ELR (cell line): ENCODE measurements at places on chromosomes 16 and 17.
A peak's percentile ranks its signal among the peaks of the same experiment; 100 is the strongest.

DNA sequence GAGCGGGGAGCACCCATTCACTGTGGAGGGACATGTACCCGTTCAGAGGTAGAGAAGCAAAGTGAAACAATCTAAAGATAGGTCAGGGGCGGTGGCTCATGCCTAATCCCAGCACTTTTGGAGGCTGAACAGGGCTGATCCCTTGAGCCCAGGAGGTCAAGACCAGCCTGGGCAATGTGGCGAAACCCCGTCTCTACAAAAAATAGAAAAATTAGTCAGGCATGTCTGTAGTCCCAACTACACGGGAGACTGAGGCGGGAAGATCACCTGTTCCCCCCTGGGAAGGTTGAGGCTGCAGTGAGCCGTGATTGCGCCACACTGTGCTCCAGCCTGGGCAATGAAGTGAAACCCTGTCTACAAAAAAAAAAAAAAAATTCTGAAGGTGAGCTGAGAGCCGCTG, 21.7 kb downstream of the MYL4 start:
- DNase-seq = no peak

- peak; percentile 16 for DNase-seq
Observed at GRCh38 chr16:82987767-82988166, 361.0 kb downstream of the CDH13 start.

DNA sequence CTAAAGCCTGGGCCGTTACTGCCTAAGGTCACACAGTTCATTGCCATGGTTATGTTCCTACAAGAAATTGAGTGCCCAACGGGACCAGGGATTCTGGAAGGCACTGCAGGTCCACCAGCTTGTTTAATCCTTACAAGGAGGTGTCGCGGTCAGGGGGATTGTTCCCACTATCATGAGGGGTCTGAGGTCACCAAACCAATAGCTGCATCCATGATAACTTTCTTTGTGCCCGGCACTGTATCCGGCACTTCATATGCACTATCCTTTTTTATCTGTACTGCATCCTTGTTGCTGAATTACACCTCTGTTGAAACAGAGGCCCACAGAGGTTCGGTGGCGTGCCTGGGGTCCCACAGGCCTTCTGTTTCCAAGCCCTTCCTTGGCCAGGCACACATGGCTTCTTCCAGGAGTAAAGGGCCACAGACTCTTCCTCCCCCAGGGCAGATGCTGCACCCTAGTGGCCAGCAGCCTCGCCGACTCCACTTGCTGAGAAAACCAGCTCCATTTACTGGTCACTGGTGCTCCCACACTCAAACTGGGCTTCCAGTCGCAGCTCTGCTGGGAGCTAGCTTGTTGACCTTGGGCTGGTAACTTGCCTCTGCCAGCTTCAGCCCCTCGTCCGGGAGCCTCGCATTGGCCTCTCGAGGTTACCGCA, 82.0 kb upstream of the PLCG2 start:
- peak; percentile 63 for DNase-seq

DNA sequence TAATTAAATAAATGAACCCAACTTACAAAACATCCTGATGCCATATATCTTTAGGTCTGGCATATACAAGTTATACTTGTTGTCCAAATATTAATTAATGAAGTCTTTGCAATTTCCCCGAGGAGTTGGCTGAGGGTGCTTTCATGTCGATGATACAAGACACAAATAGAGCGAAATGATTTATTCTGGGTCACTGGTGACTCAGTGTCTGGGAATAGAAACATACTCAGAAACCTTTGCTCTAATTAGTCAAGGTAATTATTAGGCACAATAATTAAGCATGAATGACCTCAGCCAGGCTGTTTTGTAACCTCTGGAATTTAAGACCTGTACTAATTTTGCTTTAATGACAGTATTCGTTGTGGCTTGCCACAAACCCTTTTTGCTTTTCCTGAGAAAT, 37.0 kb upstream of the HAPSTR1 start:
- DNase-seq = peak; percentile 24

- no peak for DNase-seq
Observed at GRCh38 chr16:66717776-66718175, 21.2 kb upstream of the CMTM4 start.

GRCh38 chr17:83175822-83176622, 96.6 kb downstream of the METRNL start:
- DNase-seq = no peak

- DNase-seq = no peak
Observed at GRCh38 chr17:36647636-36648035, 46.3 kb downstream of the MRM1 start.

DNA sequence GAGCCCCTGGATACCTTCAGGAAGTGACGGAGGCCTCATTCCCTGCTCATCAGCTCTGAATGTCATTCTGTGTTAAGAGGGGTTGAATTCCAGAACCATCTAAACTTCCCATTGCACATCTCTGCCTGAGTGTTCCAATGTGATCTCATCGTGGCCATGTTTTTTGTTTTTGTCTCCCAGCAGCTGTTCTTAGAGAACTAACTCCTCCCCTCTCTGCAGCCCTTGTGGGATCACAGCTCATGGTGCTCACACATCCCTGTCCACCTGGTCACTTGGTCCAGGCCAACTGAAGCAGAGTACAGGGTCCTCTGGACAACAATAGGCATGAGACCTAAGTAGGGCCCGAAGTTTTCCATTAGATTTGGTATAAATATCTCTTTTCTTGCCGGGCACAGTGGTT, 6.0 kb upstream of the SYT17 start:
- no peak for DNase-seq
